ENCODE measurements at places on chromosomes 4 and X.

DNA sequence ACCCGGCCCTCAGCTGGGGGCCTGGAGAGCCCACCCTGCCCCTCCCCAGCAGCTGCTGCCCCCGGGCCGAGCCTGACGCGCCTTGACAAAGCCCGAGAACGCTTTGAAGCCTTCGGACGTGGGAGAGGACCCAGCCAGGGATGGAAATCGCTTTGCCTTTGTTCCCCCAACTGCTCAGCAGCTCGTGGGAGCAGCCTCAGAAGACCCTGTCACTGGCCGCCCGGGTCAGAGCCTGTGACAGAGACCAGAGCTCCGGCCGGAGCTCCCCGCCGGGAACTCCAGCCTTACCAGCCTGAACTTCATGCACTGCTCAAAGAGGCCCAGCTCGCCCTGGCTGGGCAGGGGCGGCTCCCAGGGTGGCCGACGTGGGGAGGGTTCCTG is 2.6 kb upstream of the SLC6A8 start:
- no peak for DNase-seq

GRCh38 chr4:112593438-112594133 is 43.1 kb downstream of the ZGRF1 start:
- no peak for DNase-seq

DNA sequence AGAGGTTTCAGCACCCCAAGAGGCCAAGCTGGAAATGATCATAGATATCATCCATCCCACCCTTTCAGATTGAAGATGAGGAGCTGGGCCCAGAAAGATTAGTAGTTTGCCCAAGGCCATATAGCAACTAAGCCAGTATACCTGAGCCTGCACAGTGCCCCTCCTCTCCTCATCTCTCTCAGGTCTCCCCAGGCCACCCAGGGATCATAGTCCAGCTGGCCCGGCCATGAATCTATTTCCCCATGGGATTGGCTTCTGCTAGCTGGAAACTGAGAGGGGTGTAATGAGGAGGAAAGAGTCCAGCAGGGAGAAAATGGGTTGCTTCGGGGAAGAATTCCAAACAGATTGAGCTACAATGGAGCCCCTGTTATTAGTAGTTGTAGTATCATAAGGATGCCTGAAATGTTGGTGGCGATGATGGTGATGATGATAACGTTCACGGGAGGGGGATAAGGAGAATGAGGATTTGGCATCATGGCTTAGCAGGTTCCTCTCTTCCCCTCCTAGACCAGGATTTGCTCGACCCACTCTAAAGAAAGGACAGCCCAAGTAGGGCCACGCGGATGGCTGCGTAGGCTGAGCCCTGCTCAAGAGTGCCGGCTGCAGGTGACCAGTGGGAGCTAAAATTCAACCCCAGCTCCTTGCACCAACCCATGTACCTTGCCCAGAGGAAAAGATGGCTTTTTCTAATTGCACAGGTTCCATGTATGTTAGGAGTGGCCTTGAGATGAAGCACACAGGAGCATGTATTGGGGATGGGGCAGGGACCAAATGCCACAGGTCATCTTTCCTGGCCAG is 117.8 kb upstream of the PJA1 start:
- no peak for DNase-seq

GRCh38 chr4:74320559-74321118 is 12.4 kb downstream of the EPGN start:
- peak; percentile 1 for DNase-seq

GRCh38 chr4:109433205-109434006 is at the start of gene SEC24B:
Gene SEC24B (plus strand): TSS chr4:109433815. CDS start chr4:109433870, 55 bp downstream.
- DNase-seq, result peak; percentile 85

- DNase-seq, result no peak
These were observed 19.3 kb downstream of the JAKMIP1 start for GRCh38 chr4:6180841-6181631.

DNA sequence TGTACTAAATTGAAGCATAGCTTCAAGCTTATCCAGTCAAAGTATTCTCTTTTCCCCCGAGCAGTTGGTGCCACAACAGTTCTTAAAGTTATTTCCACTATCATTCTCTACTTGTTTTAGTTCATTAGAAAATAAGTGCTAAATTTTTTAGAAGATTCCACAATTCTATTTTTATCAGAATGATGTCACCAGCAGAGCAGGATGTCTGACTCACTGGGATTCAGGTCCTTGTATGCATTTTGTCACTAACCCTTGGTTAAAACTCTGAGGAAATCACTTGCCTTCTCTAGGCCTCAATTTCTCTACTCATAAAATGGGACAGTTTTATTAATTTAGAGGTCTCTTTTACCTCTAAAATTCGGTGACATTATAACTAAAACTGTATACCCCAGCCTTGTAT is 3.4 kb downstream of the DDX53 start:
- no peak for DNase-seq

GRCh38 chrX:38919202-38919601 is 117.9 kb downstream of the MID1IP1 start:
- no peak for DNase-seq

- DNase-seq, result no peak
These were observed 26.1 kb downstream of the ARHGEF6 start for GRCh38 chrX:136754651-136755050.

- DNase-seq, result no peak
These were observed 9.6 kb downstream of the INTS6L start for GRCh38 chrX:135530097-135530496.

DNA sequence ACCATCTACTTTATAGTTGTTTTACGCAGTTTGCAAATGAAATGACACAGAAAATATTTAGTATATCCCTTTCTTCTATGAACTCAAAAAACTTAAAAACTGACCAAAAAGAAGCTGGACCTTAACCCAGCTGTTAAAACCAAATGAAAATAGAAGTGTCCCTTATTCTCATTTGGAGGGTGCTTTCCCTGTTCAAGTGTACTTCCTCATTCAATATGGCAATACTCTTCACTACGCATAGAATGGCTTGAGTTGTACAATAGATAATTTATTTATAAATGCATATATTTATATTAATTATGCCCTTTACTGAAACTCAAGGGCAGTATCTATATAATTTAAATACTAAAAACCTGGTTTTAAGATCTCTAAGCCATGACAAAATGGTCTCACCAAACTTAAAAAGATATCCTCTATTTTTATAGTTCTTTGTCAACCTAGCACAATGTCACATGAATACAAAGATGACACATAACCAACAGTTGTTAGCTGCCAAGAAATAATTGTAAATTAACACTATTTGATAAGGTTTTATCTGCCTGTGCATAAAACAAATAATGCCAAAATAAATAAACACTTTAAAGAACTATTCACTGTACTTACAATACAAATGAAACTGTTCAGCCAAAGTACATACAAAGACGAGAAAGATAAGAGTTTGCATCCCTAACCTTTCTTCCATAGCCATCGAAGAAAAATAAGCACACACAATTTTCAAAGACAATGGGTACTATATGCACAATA is 25.2 kb downstream of the YTHDC1 start:
- DNase-seq, result no peak

DNA sequence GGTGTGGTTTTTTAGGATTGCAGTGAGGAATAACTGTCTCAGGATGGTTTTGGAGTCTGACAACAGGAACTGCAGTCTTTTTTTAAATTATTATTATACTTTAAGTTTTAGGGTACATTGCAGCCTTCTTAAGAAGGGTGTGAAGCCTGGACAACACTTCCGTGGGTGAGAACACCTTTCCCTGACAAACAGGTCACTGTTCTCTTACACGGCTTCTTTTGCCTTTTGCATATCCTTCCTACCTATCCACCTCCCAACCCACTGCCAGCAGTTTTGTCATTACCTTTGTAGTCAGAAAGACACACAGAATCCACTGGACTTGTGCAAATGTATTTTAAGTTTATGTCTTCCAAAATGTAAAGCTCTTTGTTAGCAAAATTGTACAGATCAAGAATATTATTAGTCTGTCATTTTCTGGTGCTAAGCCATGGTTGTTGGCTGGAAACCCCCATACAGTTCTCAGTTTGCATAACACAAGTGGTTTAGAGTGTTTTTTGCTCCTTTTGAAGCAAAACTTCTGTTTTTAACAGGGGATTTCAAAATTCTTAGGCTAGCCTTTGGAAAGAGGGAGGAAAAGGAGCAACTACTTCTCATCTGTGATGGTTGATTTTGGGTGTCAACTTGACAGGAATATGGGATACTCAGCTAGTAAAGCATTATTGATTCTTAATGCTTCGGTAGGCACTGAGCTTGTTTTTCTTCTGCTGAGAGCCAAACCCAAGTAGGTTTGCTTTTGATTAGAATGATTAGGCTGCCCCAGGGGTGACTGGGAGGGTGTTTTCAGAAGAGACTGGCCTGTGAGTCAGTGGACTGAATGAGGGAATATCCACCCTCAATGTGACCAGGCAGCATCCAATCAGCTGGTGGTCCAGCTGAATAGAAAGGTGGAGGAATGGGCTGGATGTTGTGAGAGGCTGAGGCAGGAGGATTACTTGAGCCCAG is 29.4 kb upstream of the KLHL2 start:
- no peak for DNase-seq

DNA sequence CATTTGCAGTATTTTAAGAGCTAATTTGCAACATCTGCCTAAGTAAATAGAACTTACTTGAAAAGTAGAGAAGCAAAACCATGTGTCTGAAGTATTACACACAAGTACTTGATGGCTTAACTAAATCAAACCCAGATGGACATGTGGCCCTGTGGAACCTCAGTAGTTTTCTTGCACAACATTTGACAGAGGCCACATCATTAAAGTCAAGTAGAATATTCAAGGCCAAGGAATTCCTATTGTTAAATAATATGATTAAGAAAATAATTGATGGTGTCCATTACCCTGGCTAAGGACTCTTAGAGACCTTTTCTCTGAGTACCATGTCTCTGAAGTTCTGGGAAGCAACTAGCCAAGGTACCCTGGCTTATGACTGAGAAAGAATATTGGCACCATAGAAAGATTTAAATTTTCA is 135.4 kb upstream of the OTUD4 start:
- DNase-seq, result no peak

GRCh38 chr4:90211174-90211573 is 84.0 kb downstream of the CCSER1 start:
- DNase-seq, result no peak

DNA sequence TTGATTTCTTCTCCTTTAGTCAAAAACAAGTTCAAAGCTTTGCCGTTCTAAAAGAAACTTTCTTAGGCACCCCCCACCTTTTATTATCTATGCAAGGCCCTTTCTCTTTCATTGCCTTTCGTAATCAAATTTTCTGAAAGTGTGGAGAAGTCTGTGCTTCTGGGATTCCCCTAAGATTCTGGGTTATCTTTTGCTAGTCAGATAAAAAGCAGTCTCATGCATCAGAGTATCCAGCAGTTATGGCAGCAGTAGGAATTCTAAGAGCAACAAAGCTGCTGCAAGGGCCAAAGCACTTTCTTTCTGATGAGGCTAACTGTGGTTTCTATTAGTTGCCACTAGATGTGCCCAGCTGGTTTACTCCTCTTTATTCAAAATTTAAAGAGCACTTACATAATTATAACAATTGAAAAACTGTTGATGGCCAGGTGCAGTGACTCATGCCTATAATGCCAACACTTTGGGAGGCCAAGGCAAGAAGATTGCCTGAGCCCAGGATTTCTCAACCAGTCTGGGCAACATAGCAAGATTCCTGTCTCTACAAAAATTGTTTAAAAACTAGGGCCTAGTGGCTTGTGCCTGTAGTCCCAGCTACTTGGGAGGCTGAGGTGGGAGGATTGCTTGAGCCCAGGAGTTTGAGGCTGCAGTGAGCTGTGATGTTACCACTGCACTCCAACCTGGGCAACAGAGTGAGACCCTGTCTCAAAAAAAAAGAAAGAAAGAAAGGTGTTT is 296.2 kb downstream of the PAPSS1 start:
- DNase-seq, result no peak

DNA sequence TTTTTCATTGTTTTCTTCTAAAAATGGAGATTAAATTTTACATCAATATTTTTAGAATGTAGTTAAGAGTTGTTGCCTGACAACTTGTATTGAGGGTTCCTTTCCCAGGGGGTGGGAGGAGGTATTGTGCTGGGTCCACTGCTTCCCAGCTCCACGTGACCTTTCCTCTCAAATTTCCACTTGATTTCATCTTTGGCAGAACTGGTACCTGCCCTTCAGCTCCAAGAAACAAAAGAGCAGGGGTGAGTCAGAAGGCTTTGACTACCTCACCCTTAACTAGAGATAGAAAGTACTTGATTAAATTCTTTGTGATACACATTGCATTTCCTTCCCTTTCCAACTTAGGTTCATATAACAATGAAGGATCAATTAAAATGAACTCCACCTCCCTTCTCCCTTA is 19.7 kb downstream of the TRIM2 start:
- DNase-seq, result no peak

GRCh38 chrX:133989993-133990392 is 4.6 kb upstream of the GPC3 start:
- no peak for DNase-seq

DNA sequence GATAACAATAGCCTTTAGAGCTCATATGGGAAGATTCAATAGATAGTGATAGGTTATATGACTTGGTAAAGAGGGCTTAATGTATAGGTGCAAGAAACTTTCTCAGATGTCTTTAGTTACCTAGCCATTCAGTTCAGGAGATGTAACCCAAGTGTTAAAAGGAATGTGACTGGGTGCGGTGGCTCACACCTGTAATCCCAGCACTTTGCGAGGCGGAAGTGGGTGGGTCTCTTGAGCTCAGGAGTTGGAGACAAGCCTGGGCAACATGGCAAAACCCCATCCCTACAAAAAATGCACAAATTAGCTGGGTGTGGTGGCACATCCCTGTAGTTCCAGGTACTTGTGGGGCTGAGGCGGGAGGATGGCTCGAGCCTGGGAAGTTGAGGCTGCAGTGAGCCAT is 7.9 kb downstream of the TET2 start:
- no peak for DNase-seq

- DNase-seq, result no peak
These were observed 7.5 kb downstream of the UCHL1 start for GRCh38 chr4:41264212-41264611.

- DNase-seq, result no peak
These were observed 5.8 kb downstream of the MID1IP1 start for GRCh38 chrX:38806875-38807621.
